ENCODE measurements at places on chromosomes 1 and 21.

DNA sequence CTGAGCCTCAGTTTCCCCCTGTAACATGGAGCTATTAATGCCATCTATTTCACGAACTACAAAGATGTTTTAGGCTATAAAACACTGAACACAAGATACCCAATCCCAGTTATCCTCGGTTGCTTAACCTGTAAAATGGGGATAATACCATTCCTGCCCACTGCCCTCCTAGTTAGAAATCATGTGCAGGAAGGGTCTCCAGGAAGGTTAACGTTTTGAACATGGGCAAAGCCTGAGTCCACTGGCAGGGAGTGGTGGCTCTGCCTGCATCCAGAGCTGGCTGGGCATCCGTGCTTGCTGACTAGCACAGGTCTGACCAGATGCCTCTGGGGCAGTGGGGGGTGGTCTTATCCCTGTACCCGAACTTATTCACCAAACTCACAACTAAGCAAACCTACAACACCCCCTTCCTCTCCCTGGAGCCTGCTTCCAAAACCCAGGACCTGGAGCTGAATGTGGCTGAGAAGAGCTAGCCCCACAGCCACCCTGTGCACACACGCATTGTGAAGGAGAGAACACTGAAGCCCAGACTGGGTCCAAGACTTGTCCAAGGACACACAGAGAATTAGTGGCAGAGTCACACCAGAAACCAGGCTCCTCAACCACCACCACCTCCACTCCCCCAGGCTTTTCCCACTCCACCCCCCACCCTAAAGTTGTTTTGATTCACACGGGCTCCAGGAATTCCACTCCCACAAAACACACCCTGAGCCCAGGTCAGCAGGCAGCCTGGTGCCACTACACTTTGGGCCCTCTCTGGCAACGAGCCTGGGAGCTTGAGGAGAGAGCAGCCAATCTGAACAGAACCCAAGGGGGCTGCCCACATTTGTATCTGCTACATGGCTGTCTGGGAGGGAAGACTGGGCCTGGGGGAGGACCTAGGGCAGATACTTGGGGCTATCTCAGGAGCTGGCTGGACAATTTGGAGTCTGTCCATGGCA, 1.6 kb downstream of the E2F2 start:
- no peak for DNase-seq

GRCh38 chr21:41899426-41900202, 20.5 kb upstream of the PRDM15 start:
- DNase-seq: no peak

DNA sequence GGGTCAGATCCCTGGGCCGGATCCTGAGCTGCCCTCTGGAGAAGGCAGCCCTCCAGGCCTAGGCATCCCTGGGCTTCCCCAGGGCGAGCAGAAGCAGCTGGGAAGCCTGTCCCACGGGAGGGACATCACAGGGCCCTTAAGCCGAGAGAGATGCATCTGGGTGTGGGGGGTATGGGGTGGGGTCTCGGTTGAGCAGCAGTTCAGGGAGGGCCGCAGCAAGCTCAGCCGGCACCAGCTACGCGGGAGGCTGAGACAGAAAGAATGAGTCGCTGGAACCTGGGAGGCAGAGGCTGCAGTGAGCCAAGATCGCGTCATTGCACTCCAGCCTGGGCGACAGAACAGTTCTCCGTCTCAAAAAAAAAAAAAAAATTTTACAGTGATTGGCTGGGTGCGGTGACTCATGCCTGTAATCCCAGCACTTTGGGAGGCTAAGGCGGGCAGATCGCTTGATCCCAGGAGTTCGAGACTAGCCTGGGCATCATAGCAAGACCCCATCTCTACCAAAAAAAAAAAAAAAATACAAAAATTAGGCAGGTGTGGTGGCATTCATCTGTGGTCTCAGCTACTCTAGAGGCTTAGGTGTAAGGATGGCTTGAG, 37.7 kb downstream of the RRP1 start:
- DNase-seq: no peak

DNA sequence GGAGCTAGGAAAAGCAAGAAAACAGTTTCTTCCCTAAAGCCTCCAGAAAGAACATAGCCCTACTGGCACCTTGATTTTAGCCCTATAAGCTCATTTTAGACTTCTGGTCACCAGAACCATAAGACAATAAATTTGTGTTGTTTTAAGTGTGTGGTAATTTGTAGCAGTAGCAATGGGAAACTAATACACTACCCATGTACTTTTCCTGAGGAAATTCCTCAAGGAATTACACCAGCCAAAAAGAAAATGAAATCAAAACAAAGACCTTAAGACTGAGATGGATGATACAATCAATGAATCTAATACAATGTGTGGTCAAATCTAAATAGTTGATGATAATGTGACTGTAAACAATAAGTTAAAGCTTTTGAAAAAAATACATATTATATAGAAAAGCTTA, 11.8 kb downstream of the VAMP4 start:
- DNase-seq: no peak

DNA sequence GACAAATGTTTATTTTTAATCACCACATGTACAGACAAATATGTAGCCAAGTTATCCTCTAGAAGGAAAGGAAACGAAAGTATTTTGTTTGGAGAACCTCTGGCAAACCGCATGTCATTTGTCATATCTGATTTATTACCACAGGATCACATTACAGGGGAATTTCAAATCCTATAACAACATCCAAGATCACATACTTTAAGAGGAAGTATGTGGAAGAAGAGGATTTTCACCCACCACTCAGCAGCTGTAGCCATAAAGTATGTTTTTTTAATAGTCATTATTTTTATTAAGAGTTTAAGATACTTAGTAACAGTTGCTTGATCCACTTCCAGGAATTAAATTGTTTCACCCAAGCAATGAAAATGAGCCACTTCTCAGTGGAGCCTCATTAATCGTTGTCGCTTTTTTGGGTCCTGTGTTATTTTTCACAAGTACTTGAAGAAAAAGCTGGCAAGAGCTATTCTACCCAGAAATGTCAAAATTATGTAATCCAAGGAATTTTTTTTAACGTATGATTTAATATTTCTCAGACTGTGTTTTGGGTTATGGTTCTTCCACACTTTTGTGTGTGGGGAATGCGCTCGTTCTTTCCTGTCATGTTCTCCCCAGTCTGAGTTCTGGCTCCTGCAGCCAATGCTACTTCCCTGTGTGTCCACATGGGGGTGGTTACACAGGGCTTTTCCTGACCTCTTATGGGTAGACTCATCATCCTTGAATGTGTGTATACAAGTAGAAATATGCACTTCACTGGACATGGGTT, 6.9 kb downstream of the SERTAD4 start:
- DNase-seq: no peak

- DNase-seq: no peak
These were observed 37.9 kb upstream of the PTPRF start for GRCh38 chr1:43492826-43493225.

DNA sequence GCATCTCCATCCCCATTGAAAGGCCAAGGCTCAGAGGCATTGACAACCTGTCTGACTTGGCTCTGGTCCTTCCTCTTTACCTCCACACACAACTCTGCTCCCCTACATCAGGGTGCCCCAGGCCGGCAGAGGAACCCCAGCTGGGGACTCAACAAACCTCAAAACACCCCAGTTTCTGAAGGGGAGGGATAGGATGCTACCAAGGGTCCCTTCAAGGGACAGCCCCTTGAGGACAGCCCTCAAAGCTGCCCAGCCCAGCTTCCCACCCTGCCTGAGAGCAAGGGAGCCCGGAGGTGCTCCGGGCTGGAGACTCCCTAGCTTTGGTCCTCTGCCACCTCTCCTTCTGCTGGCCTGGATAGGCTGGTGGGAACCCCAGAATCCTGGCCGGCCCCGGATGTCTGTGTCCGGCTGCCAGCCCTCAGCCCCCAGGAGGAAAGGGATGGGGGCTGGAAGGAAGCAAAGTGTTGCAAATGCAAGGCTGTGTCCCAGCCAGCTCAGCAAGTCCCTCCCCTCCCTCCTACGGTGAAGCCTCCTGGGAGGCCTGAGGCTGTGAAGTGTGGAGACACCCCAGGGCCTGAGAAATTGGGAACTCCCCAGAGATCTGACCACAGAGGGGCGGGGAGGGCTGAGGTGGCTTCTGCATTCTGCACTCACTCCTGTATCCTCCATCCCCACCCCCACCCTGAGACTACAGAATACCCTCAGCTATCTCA, 1.1 kb upstream of the MARCKSL1 start:
- DNase-seq: no peak

DNA sequence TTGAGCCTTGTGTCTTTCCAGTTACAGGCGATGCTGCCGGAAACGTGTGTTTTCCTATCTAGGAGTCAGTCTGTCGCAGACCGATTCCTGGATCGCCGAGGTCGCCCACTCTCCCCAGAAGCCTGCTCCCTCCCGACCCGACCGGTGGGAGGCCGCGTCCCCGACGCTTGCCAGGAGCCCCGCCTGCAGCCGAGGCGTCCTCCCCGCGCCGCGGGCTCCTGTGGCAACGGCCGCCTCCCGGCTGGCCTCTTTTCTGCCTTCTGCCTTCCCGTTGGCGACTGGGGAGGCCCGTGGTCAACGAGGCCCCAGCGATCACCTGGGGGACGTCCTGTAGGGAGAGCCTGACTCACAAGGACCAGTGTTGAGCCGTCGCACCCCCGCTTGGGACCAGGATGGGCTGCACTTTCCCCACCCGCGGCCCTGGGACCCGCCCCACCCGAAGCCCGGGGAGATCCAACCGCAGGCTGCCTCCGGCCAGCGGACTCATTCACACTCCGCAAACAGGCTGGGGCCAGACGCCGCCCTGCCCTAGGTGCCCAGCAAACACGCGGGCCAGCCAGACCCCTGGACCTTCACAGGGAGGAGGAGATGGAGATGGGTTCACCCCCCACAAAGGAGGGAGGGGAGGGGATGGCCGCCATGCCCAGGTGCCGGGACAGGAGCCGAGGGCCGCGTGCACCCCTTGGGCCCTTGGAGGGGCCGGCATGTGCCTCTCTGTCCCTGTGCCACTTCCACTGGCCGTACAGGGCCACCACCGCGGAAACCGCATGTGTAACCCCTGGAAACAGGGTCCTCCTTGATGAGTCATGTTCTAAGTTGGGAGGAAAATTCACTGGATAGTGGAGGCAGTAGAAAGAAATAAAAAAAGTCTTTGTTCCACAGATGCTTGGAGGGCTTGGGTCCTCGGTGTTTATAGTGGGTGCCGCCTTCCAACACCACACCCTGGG, 7.2 kb upstream of the COL6A1 start:
- DNase-seq: no peak

DNA sequence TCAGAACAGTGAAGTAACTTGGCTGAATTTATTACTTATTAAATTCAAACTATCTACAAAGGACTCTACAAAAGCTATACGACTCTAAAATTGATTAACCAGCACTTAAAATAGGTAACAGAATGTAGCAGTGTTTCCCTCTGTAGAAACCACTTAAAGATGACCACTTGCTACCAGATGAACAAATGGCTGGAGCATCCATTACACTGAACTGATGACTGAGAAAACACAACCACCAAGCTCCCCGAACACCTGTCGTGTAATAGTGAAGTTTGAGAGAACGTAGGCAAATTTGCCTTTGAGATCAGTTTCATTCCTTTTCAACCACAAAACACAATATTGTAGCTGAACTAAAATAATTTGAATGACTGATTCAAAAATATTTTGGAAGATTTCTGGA, 226.7 kb downstream of the KCNT2 start:
- DNase-seq: no peak

DNA sequence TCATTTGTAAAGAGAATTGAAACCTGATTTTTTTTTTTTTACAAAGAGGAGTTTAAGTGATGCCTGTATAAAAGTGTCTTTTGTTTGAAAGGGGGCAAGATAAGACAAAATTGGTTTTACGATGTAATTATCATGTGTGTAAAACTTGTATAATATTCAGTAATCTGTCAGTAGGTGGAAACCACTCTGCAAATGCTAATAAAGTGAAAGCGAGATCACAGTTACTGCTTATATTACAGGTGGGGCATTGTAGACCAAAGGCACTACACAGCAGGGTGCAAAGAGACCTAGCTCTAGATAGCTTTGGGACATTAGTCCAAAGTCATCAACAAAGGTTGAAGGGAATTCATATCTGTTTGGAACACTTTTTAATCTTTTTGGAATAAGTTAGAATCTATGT, 174.2 kb downstream of the LHX8 start:
- DNase-seq: no peak

- DNase-seq: no peak
These were observed 31.9 kb downstream of the PRDM2 start for GRCh38 chr1:13731897-13732296.

DNA sequence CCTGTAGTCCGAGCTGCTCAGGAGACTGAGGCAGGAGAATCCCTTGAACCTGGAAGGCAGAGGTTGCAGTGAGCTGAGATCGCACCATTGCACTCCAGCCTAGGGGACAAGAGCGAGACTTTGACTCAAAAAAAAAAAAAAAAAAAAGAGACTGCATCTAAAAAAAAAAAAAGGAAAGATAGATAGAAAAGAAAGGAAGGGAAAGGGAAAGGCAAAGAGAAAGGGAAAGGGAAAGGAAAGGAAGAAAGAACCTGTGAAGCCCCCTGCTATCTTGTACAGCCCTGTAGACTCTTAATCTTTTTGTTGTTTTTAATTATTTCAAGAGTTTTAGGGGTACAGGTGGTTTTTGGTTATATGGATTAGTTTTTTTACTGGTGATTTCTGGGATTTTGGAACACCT, 46.0 kb upstream of the MUTYH start:
- DNase-seq: no peak

GRCh38 chr1:217542136-217542777, 88.6 kb downstream of the GPATCH2 start:
- DNase-seq: no peak

- no peak for DNase-seq
These were observed 26.7 kb downstream of the CDC7 start for GRCh38 chr1:91527266-91527765.

DNA sequence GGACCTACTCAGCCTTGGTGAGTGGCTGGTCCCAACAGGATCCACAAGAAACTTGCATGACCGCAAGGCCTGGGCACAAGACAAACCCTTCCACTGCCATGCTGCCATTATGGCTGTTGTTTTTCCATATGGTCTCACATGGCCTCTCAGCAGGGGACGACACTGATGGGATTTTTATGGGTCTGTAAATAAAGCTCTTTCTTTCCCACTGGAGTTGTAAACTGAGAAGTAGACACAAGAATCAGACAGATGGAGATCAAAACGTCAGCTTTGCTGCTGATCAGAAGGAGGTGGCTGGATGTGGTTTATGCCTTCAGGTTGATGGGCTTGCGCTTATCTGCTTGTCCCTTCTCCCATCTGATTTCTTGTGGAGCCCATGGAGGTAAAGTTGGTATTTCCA, 138.1 kb upstream of the KCNJ6 start:
- DNase-seq: no peak

- no peak for DNase-seq
These were observed 33.4 kb downstream of the HSD17B7 start for GRCh38 chr1:162823771-162824525.

GRCh38 chr1:41695118-41695745, 210.7 kb upstream of the EDN2 start:
- DNase-seq: no peak

- DNase-seq: no peak
These were observed 1583.3 kb downstream of the MRPL39 start for GRCh38 chr21:24023936-24024335.

- DNase-seq: no peak
These were observed 88.0 kb downstream of the HHAT start for GRCh38 chr1:210416681-210417080.

DNA sequence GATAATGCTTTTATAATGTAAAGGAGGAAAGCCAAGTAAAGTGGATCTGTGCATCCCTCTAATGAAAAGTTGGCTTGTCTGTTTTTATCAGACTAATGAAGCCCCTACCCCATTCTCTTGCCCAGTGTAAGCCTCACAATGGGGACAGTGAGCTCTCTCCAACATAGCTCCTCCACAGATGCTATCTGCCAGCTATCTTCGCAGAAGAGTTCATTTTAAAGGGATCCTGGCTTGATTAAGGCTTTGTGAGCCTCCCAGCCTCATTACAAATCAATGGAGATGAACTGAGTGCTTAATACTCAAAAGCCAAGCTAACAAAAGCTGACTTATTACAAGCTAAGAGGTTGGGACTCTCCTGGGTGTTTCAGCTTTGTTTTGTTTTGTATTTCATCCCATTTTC, 514.7 kb downstream of the NUF2 start:
- no peak for DNase-seq

Measured in activated T-cell treated with anti-CD3 and anti-CD28 coated beads for 1 hour (primary cell).